CD4-positive, alpha-beta T cell treated with Interleukin-1 beta for 1 hour (primary cell): ENCODE measurements at places on chromosomes 6 and 20.

DNA sequence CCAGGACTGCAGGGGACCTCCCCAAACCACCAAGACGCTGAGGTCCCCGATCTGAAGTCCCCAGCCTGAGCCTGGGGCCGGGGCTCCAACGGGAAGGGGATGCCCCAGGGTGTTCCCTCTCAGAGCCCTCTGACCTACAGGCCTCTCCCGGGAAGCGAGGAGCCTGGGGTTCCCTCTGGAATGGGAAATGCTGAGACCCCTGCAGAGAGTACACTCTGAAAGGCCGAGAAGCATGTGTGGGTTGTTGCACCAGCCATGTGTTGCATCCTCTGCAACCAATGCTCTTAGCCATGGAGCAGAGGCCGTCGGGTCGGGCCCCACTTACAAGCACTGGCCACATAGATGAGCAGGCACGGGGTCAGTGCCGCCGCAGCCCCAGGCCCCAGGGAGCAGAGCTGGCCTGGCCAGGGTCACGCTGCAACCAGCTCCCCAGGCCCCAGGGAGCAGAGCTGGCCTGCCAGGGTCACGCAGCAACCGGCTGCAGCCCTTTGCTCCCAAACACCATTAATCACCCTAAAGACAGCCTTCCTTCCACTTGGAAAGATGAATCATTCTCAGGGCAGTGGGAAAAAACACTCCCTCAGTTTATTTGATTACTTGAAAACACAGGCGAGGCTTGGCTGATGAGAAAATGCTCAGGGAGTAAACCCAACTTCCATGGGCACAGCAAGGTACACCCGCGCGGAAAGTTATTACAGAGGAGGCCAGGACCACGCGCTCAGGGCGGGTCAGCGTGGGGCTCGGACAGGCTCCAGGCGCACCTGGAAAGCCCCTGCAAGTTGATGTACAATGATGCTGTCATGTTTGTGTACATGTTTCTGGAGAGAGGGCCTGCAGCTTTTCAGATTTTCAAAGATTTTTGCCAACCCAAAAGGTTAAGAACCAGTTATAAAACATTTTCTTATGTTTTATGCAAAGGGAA lies 78.0 kb upstream of the AFDN start:
- DNase-seq = no peak

- no peak for DNase-seq
These were observed 291.1 kb upstream of the EXOC2 start for GRCh38 chr6:984031-984430.

- no peak for DNase-seq
These were observed 108.4 kb upstream of the OLIG3 start for GRCh38 chr6:137602313-137603197.

DNA sequence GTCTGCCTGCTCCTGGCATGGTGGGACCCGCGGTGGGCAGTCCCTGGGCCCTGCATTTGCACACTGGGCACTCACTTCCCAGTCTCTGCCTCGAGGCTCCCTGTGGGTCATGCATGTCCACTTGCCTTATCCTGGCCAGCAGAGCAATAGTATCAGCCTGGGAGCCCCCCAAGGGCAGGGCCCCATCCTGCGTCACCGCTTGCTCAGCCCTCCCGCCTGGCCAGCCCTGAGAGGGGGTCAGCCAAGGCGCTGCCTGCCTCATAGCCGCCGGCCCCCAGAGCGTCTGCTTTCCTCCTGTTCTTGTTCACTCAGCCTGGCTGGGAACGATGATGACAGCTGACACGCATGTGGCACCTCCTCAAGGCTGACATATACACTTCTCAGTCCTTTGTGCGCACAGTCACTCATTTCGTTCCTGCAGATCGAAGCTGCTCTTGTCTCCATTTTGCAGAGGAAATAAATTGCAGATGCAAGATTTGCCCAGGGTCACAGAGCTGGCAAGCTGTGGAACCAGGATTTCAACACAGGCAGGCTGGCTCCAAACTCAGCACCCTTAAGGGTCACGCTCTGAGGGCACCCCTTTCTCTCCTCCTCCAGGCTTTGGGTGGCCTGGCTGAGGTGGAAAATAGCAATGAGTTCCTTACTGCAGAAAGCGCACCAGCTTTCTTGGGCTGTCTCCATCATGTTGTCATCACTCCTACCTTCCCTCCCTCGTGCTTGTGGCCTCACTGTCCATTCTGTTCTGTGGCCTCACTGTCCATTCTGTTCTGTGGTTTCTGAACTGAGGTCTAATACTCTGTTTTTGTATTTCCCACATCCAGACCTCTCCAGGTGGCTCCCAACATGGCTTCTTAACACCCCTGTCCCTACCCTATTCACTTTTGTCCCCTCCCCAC lies 17.2 kb downstream of the KCNK17 start:
- DNase-seq = no peak

DNA sequence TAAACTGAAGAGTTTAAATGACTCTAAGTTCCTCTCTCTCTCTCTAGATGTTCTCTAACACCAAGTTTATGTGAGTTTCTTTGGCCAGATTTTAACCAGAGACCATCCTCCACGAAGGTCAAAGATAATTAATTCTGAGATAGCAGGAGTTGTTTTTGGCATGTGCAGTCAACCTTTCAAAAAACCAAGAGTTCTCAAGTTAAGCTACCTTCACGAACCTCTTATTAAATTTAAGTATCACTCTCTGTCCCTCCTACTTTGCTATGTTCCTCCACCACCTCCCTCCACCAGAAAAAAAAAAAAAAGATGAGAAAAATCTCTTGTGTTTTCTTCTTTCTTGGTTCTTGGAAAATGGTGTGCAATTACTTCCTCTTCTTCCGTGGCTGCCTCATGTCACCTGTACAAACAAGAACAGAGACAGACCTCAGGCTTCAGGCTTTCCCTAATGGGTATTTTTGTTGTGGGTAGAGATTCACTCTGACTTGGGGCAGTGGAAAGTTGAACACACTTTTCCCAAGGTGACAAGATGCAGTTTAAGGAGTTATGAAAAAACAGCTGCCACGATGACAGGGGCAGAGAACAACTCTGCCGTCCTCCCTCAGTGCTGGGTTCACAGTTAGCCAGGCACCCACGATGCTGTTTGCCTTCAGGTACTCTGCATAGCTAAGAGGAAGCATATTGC lies 64.3 kb downstream of the ADTRP start:
- DNase-seq = peak; percentile 25

GRCh38 chr20:20802328-20802727 lies 89.9 kb upstream of the RALGAPA2 start:
- no peak for DNase-seq

- no peak for DNase-seq
These were observed 82.3 kb downstream of the GPX5 start for GRCh38 chr6:28607990-28608389.

DNA sequence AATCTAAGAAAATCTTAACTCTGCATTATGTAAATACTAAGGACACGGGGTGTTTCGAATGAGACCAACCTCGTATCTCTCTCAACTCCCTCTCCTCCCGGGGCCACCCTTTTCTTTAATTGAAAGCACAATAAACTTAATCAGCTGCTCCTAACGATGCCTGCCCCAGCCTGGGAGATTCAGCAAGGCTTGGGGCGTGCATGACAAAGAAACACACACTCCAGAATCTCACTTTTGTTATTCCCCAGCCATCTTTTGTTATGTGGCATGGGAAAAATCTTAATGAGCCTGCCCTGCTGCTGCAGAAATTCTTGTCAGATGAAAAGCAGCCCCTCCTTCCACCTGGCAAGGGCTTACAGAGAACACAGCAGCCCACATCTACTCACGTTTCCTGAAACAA lies 117.4 kb downstream of the TTLL2 start:
- DNase-seq = no peak

- DNase-seq = no peak
These were observed 104.2 kb downstream of the CDYL start for GRCh38 chr6:4880363-4880762.

DNA sequence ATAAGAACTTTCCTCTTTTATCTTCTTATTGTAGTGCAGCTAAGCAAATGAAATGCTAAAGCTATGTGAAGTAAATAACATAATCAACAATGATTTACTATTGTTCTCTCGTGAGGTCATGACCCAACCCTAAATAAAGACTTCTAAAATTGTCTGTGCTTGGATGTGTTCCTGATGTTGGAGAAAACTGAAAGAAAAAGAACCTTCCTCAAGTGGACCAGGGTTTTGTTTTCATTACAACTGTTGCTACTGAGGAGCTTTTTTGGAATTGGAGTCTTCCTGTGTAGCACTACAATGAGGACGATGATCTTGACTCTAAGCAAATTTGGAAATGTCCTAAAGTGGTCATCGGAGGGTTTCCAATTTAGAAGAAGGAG lies 59.7 kb upstream of the SUPT3H start:
- DNase-seq = no peak

DNA sequence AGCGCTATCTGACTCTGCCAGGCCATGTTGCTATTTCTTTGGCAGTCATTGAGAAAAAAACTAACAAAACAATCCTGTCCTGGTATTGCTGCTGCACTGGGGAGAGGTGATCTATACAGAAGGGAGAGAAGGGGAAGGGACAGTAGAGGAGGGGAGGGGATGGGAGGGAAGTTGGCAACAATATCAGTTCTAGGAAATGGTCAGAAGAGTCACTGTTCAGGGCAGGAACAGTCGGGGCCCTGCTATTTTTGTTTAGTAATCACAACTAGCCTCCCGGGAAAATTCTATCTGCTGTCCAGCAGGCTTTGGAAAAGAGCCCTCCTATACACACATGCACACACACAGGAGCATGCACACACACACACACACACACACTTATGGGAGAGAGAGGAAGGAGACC lies 142.3 kb upstream of the CARMIL1 start:
- DNase-seq = no peak

DNA sequence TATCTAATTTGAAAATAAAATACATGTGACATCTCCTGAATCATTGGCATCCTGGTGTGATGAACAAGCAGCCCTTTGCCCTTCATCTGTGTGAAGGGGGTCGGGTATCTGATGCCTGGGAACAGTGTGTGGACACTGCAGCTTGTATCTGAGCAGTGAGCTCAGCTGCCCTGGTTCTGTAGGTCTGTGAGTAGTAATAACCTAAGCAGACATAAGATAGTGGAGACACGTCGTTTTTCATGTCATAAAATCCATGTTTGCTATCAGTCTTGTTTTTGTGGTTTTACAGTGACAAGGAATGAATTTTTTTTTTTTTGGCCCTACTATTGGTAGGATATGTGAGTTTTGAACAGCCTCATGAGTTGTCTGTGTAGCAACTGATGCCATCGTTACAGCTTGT lies 133.0 kb downstream of the JARID2 start:
- DNase-seq = no peak

- DNase-seq = peak; percentile 16
These were observed 225.0 kb downstream of the ALDH8A1 start for GRCh38 chr6:134724771-134725340.

- DNase-seq = no peak
These were observed 27.4 kb downstream of the ANKS1A start for GRCh38 chr6:34916348-34916967.

DNA sequence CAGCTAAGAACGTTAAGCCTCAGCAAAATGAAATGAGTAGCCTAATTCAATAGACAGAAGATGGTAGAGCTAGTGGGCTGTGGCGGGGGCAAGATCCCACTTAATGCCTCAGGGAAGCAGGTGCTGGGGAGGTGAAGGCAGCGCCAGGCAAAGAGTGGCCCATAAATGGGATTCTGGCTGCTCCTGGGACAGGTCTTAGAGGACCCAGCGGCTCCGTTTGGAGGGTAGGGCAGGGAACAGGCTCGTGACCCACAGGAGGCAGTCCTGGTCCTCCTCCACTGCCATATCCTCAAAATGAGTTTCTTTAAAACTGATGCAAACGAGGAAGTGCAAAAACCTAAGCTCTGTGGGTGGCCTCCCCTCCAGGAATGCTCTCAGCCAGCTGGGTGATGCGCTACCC lies 32.7 kb downstream of the SAYSD1 start:
- no peak for DNase-seq

DNA sequence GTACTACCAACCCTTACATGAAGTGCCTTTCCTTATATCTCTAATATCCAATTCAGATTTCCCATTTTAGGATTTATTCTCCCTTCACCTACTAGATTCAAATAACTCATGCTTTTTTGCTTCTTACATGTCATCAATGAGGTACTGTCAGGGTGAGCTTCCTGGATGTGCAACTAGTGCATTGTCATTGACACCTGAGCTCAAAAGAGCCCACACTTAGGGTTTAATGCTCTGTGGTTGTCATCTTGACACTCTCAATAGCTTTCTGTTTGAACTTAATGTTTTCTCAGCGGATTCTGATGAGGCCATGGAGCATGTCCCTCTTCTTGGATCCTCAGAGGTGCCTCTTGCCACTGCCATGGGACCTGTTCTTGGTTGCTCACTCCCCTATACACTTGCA lies 1033.3 kb upstream of the EYS start:
- DNase-seq = no peak

GRCh38 chr6:19788686-19789085 lies 48.5 kb upstream of the ID4 start:
- DNase-seq = no peak

- no peak for DNase-seq
These were observed 14.7 kb downstream of the FKBP1A start for GRCh38 chr20:1377984-1378734.

GRCh38 chr6:36336779-36337241 lies at the start of gene BNIP5:
Gene BNIP5 (minus strand): TSS chr6:36336888. CDS start chr6:36330690, 6,198 bp downstream.
- DNase-seq = no peak

DNA sequence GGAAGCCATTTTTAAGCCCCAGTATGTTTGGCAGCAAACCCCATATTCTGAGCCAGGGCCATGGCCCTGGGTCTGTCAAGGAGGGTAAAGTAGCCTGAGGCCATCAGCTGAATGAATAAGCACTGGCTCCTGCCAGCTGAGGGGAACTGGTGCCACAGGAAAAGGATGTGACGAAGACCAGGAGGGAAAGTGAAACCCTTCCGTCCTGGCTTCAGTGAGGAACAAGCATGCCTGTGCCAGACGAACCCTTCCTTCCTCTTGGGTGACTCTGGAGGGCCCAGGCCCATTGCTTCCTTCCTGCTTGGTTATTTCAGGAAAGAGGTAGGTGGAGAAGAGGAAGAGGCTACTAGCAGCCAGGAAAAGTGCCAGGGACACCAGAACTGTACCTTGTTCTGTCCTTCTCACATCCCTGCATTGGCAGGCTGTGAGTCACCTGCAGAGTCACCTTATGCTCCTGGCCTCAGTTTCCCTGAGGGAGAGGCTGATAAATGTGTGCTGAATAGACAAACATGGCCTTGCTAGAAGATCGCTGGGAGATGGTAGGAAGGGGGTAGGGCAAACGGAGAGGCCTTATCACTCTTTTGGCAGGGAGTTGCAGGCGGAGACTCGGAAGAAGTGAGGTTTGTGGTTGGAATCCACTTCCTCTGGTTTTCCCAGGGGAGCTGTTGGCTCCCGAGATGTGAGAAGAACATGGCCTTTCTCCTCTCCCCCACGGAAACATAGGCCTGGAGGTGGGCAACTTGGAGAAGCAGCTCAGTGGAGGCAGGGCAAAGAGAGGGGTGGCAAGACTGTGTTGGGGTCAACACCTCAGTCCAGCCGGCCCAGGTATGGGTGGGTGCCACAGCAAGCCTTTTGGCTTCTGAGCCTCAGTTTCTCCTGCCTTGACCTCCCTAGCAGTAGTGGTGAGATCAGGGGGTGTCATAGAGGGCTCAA lies 37.4 kb downstream of the COX4I2 start:
- peak; percentile 81 for DNase-seq

DNA sequence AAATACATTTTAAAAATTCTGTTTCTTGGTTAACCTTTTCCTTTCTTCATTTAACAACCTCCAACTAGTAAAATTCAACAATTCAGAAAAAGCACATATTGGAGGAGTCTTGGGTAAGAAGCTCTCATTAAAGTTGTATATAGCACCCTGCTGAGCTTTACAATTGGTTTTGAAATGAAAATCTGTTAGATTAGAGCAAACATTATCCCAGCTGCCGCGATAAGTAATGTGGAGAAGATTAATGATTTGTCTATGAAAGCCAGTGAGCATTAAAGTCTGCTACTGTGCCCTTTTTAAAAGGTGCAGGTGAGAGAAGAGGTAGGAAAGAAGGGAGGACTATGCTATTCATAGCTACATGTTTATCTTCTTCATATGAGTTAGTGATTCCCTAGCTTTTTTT lies 201.5 kb downstream of the ZFAND3 start:
- DNase-seq = no peak
